ENCODE measurements at places on chromosomes 7 and 10.
A peak's percentile ranks its signal among the peaks of the same experiment; 100 is the strongest.

DNA sequence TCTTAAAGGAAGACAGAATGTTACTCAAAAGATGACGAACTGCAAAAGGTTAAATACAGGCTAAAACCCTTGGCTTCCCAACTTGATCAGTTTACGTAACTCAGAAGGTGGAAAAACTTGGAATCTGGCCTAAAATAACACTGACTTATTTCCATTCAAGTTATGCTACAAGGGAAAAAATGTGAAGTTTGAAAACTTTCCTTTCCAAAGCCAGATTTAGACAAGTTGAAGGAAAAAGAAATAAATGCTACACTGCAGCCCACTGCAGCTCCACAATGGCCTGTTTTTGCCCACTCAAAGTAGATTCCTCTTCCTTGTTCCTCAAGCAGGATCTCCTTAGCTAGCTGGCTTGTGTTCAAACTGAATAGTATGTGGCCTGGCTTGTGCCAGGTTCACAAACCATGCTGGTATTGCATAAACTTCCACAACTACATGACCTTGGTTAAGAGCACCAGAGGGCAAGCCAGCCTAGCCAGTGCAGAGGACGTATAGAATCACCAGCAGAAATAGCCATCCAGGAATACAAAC lies 166.2 kb downstream of the CPEB3 start:
- no peak for DNase-seq

DNA sequence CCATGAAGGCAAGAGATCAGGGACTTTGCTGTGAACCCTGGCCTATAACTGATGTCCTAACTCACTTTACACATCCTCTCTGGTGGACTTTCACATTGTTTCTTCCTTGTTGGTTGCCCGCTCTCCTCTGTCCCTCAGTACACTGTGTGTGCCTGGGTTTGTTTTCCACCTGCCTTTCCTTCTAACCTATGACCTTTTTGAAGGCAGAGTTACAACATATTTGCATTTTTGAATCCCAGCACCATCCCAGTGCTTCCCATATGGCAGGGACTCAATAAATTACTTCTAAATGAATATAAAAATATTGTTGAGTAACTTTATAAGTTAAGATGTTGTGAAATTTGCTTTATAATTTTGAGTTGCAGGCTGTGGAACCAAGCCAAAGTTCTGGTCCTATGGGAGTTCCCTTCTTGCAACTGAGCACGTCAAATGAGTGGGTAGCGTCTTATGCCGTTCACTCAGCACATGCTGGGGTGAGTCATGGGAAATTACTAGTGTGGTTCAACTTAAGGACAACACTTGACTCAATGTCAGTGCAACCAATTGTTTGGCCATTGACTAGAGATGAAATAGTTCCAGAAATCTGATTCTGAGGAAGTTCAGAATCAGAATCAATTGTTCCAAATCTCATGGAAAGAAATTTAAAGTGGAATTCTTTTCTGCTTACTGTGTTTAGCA lies 250.9 kb downstream of the TWIST1 start:
- DNase-seq, result no peak

DNA sequence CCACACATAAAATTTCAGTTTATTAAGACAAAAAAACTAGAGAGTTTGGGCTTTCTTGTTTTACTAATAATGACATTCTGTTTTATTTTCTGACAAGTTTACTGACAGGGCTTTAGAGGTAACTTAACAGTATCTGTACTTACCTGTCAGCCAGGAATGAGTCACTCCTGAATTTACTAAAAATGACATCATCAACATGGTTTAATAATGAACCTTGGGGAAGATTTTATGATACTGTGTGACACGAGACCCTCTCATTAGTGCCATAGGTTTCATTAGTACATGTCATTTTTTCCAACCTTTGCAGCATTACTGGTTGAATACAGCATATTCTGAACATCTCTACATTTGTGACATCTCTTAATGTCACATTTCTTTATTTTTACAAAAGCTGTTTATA lies 131.1 kb downstream of the KCND2 start:
- no peak for DNase-seq

- no peak for DNase-seq
These were observed 83.4 kb upstream of the BMPER start for GRCh38 chr7:33821970-33822369.

DNA sequence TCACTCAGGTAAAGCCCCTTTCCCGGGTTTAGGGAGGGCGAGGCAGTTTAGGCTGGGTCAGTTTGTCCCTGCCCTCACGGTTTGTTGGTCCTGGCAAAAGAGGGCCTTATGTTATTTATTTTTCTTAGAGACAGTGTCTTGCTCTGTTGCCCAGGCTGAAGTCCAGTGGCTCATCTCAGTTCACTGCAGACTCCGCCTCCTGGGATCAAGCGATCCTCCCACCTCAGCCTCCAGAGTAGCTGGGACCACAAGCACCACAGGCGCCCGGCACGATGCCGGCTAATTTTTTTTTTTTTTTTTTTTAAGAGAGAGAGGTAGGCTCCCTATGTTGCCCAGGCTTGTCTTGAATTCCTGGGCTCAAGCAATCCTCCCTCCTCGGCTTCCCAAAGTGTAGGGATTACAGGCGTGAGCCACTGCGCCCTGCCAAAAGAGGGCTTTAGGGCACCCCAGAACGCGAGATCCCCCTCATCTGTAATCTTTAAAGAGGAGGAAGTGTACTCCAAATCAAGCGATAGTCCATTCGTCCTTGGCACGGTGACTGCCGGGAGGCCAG lies 626 bp upstream of the BMS1 start:
- DNase-seq, result no peak

GRCh38 chr10:113479346-113480080 lies 73.3 kb upstream of the HABP2 start:
- no peak for DNase-seq

DNA sequence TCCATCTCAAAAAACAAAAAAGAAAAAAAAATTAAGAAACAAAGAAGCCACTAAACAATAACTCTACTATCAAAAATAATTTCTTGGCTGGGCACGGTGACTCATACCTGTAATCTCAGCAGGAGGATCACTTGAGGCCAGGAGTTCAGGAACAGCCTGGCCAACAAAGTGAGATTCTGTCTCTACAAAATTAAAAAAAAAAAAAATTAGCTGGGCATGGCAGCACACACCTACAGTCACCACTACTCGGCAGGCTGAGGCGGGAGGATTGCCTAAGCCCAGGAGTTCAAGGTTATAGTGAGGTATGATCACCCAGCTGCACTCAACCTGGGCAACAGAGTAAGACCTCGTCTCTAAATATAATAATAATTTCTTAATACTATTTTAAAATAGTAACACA lies 69.0 kb downstream of the PARD3 start:
- DNase-seq, result no peak

- DNase-seq, result no peak
These were observed 108.1 kb upstream of the FAM133B start for GRCh38 chr7:92698237-92698841.

- DNase-seq, result no peak
These were observed 290.6 kb downstream of the PRPF18 start for GRCh38 chr10:13877154-13877909.

DNA sequence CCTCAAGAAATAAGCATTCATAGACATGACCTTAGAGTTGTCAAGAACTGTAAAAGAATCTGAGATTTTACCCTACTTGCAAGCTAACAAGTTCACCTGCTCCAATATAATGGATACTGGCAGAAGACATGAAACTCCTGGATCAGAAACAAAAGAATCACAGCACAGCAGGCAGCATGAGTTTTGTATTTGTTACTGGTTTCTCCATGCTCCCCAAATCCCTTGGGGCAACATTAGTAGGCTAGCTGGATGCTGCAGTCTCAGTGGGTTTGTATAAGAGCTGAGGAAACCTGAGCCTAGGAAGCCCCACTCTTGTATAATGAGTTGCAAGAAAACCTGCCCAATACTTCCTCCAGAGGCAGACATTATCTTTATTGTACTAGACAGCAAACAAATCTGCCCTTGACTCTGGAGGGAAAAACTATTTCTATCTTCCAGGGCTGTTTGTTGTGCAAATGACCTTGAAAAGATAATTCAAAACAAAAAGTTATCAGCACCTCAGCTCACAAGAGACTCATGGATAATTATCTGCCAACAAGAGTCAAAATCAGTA lies 64.8 kb downstream of the ABLIM1 start:
- no peak for DNase-seq

- DNase-seq, result no peak
These were observed 5.5 kb upstream of the STN1 start for GRCh38 chr10:103923502-103923901.

- no peak for DNase-seq
These were observed 22.2 kb downstream of the TMEM273 start for GRCh38 chr10:49165821-49166483.

GRCh38 chr10:13704964-13705363 lies 118.2 kb downstream of the PRPF18 start:
- no peak for DNase-seq

DNA sequence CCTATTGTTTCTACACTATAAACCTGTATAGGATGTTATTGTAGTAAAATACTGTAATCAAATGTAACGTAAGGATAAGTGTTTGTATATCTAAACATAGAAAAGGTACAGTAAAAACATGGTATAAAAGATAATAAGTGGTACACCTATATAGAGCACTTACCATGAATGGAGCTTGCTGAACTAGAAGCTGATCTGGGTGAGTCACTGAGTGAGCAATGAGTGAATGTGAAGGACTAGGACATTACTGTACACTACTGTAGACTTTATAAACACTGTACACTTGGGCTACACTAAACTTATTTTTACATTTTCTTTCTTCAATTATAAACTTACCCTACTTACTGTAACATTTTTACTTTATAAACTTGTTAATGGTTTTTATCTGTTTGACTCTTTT lies 732.9 kb upstream of the LRRN3 start:
- no peak for DNase-seq

DNA sequence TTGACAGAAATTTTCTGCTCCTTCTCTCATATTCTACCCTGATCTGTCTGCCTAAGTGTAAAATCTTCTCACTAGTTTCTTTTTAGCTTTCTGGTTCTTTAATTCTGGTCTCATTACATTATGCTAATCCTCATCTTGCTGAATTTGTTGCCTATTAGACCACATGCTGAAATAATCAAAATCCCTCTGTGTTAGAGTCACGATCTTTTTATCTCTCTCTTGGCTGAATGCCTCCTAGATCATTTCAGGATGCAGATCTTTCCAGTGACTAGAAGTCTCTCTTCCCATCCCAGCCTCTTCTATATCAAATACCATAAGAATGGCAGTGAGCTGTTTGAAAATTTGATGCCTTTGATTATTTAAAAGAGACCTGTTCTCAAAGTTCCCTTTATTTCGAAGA lies 661.9 kb downstream of the SORCS1 start:
- no peak for DNase-seq

DNA sequence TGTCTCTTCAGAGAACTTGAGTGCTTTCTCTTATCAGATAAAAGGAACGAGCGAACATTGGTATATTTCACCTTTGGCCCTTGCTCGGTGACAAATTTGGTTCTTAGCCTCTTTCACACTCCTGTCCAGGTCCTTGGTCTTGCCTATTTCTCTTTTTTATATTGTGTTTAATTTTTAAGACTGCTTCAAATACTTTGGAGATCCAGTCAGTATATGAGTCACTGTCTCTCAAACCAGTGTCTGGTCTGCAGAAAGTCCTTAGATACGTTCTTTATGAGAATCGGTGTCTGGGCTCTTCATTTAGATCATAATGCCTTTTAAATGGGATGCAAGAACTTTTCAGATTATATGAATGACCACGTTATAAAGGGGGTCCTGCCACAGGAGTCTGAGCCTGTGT lies 55.0 kb downstream of the PIK3AP1 start:
- no peak for DNase-seq

DNA sequence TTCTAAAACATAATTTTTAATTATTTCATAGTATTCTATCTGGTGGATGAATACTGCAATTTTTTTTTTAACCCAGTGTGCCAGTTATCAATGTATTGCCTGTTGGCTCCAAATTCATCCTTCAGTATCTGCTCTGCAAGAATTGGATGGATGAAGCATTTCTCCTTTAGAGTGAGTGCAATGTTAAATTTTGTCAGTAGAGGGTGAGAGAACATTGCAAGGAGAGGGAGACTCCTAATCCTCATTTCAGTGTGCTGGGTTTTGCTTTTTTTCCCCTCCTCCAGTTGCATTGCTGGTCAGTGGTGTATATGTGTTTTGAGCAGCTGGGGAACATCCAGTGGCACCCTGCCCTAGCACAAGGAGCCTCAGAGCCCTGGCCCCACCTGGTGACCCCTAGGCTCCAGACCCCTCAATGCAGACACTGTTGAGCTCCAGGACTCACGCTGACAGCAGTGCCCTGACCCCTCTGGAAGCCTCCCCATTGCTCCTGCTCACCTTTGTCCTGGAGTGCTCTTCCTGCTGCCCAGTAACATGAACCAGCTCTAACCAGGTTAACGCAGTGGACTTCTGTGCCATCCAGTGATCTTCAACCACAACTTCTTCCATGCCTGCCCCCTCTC lies 199.4 kb downstream of the USP6NL start:
- no peak for DNase-seq

- no peak for DNase-seq
These were observed 12.5 kb upstream of the CUX1 start for GRCh38 chr7:101804967-101805366.

DNA sequence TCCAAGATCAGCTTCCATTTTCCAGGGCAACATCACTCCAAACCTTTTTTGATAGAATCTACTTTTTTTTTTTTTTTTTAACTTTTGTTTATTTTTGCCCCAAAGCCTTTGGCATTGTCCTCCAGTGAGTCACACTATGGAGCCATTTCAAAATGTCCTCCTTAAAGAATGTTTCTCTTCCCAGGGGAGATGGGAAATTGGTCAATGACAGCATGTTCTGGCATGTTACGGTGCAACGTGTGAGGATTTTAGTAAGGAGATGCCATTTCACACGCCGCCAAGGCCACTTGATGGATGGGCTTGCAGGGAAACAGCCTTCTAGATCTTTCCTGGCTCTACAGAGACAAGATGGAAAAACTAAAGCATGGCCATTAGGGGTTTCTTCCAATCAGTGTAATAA lies 30.7 kb upstream of the TRIL start:
- DNase-seq, result no peak

DNA sequence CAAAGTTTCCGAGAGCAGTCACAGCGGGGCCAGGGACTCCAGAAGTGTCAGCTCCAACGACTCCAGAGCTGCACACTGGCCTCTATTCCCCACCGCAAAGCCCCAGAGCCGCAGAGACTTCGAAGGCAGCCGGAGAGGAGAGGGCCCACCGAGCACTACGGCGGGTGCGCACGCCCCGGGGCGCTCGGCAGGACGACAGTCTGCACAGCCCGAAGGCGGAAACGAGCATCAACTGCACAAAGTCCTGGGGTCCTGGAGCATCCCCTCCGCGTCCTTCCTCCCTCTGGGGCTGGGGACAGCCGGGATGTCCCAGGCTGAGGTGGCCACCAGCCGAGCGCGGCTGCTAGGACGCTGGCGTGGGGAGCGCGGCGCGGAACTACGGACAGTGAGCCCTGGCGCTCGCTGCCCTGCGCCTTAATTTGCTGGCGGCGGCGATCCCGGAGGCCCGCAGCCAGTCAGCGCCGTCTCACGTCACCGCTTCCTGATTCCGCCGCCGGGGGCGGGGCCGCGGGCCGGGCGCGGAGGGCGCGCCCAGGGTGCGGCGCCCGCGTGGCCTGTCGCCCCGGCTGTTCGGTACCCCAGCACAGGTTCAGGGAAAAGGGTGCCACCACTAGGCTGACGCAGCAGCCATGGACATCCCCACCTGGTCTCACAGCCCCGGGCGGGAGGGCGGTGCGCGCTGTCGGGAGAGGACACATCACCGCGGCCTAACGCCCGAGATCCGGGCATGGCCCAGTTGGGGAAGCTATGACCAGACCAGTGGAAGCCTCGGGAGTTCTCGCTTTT lies at the start of gene TBX20:
TSS of gene TBX20 (minus strand) at position 391 of the 786 bp plus-strand sequence. CDS start 480 bp downstream, outside the sequence.
- DNase-seq, result no peak

GRCh38 chr10:122954731-122955050 lies 664 bp upstream of the C10orf88 start:
- no peak for DNase-seq

GRCh38 chr7:47818796-47819606 lies 129.3 kb downstream of the PKD1L1 start:
- peak; percentile 57 for DNase-seq

Measured in GM19239 (cell line).